ENCODE measurements at places on chromosomes 11 and 22.

DNA sequence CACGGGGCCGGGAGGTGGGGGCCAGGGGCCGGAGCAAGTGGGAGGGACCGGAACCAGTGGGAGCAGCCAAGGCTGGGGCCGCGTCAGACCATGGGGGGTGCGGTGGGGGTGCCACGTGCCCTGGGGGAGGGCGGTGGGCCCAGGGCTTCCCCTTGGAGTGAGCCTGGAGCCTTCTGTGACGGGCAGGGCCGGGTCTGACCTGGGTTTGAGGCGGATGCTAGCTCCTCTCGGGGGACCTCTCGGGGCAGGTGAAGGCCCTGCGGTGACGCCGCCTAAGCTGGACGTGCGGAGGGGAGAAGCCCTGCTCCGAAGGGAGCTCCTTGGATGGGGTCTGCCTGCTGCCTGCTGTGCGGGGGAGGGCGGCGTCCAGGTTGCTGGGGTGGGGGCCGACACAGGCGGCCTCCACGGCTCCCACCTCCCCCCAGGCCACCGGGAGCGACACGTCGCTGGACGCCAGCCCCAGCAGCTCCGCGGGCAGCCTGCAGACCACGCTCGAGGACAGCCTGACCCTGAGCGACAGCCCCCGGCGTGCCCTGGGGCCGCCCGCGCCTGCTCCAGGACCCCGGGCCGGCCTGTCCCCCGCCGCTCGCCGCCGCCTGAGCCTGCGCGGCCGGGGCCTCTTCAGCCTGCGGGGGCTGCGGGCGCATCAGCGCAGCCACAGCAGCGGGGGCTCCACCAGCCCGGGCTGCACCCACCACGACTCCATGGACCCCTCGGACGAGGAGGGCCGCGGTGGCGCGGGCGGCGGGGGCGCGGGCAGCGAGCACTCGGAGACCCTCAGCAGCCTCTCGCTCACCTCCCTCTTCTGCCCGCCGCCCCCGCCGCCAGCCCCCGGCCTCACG is 115.0 kb downstream of the CACNA1I start:
- DNase-seq, result no peak

- DNase-seq, result no peak
Observed at GRCh38 chr22:46462726-46463371, 74.6 kb downstream of the CELSR1 start.

GRCh38 chr11:118198370-118198769 is 21.9 kb upstream of the SCN2B start:
- DNase-seq, result peak; percentile 82

DNA sequence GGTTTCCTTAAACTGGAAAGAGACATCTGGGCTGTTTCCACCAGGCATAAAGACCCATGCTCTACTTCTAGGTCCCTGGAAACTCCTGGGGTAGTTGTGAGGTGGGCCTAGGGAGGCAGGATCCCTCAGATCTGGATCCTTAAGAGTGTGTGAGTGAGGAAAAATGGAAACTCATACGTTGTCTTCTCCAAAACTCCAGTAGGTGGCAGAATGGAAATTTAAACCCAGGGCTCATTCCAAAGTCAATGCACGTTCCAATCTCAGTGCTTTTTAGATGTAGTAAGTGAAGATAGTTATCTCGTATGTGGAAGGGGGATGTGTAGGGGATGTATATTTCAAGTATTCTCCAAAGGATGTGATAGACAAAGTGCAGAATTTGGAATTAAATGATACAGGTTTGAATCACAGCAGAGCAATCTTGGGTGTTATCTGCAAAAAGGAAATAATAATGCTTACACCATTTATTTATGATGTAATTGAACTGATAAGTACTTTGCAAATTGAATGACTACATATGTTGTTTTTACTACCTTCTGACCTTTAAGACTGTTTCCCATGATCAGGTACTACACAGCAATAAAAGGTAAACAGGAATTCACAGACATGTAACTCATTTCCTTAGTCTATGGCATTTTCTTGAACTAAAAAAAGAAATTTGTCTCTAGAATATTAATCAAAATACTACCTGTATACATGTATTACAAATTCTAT is 13.1 kb upstream of the MMP1 start:
- DNase-seq, result peak; percentile 18

GRCh38 chr22:34986523-34986922 is 79.4 kb upstream of the ISX start:
- no peak for DNase-seq

- no peak for DNase-seq
Observed at GRCh38 chr11:62137276-62137861, 13.6 kb downstream of the INCENP start.

- no peak for DNase-seq
Observed at GRCh38 chr11:9332655-9333054, 18.3 kb upstream of the TMEM41B start.

DNA sequence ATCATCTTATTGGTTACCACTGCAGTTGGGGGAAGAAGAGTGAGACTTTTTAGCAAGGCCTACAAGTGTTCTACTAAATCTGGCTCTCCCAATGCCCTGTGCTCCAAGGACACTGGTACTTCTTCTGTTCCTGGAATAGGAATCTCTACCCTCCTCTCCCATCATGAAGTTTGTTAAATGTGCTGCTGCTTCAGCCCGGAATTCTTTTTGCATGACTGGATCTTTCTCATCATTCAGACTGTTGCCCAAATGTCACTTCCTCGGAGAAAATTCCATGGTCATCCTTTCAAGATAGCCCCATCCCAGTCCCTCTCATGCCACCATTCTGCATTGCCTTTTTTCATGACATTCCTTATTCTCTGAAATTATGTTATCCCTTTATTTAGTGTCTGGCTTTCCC is 400.8 kb downstream of the SOX6 start:
- no peak for DNase-seq

GRCh38 chr11:33620423-33621171 is 80.0 kb downstream of the C11orf91 start:
- DNase-seq, result no peak

- no peak for DNase-seq
Observed at GRCh38 chr11:35717043-35717442, 54.5 kb downstream of the TRIM44 start.

- DNase-seq, result peak; percentile 57
Observed at GRCh38 chr11:19311308-19312030, 70.7 kb upstream of the E2F8 start.

DNA sequence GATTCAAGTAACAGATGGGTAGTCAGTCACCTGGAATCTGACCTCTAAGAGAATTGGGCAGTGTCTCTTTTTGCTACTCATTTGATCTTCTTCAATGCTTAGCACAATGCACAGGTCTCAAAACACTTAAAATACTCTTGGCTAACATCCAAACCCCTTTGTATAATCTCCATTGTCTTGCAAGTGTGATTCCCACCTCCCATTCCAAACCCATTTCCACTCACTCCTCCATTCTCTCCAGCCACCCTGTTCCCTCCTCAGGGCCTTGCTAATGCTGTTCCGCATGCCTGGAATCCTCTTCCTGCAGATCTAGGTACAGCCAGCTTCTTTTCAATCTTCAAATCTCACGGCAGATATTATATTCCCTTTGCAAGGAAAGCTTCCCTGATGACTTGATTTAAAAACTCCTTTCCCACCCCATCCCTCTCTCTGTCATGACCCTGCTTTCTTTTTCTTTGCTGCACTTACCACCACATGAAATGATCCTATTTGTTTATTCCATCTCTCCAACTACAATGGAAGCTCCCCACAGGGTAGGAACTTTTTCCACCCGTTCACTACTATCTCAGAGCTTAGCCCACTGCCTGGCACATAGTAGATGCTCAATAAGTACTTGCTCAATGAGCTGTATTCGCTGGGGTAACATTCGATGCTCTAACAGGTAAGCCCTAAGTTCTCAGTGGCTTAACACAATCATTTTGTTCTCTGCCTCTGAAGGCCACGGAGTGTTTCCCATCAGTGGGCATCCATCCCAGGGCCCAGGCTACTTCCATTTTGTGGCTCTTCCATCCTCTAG is 121.7 kb downstream of the MN1 start:
- DNase-seq, result no peak

DNA sequence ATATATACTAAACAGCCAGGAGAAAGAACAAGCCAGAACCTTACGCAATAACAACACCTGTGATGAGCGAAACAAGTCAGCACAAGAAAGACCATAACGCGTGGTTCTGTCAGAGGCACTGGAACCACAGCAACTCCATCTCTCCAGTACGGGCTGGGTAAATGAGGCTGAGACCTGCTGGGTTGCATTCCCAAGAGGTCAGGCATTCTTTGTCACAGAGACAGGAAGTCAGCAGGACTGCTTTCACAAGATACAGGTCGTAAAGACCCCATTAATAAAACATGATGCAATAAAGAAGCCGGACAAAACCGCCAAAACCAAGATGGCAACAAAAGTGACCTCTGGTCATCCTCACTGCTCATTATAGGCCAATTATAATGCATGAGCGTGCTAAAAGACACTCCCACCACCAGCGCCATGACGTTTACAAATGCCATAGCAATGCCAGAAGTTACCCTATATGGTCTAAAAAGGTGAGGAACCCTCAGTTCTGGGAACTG is 21.7 kb downstream of the TPST2 start:
- peak; percentile 66 for DNase-seq

GRCh38 chr11:9078113-9079086 is 13.0 kb downstream of the SCUBE2 start:
- no peak for DNase-seq

DNA sequence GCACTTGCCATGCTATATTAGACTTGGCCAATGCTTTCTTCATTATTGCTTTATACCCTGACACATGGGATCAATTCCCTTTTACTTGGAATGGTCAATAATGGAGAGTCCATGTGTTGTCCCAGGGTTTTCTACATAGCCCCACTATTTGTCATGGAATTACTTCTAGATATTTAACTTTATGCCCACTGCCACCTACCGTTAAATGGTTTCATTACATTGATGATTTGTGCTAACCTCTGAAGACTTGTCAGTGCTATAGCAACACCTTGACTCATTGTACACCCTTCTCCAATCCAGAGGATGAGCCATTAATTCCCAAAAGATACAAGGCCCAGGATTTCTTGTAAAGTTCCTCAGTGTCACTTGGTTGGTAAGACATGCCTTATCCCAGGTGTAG is 31.4 kb upstream of the SLC22A25 start:
- no peak for DNase-seq

DNA sequence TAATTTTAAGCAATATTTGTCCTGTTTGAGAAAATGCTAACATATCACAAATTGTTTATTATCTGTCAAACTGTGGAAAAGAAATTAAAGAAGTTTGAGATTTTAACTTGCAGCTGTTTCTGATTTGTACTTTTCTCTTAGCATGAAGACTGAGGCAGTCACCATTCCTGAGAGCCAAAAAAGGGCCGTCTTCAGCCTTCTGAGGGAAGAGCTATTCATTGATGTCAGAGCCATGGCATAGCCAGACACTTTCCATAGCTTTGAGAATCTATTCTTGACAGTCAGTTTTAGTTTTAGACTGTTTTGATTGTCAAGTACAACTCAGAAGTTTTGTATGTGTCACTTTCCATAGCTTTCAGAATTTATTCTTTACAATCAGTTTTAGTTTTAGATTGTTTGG is 32.1 kb downstream of the YAP1 start:
- DNase-seq, result no peak

GRCh38 chr11:105000797-105001196 is 22.2 kb downstream of the CASP5 start:
- peak; percentile 62 for DNase-seq

DNA sequence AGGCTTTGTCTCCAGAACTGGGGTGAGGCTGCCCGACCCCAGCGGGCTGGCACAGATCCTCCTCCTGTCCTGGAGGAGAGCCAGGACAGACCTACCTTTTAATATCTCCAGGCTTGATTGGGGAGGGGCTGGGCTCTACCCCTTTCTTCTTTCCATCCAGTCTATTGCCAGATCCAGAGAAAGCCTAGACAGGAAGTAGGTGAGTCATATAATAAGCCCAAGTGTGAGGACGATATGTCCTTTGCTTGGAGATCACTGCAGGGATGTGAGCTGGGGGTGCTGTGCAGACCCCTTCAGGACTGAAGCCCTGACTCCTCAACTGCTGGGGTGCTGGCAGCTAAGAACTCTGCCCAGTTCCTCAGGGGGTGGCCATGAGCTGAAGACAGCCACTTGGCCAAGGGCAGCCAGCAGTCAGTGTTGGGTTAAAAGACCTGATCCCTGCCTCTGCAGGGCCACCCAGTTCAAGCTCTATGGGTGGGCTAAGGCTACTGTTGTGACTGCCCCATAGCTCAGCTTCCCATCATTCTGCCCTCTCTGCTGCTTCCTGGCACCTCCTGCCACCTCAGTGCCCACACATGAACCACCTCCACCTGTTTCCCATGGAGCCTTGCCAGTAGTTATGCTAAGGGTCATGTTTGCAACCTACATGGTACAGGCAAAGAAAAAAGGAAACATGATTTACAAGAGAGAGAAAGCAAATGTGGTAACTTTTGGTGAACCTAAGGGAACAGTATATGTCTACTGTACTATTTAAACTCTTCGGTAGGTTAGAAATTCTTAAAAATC is 8.3 kb upstream of the C22orf39 start:
- DNase-seq, result no peak

GRCh38 chr11:76902121-76903014 is 41.6 kb downstream of the ACER3 start:
- no peak for DNase-seq

DNA sequence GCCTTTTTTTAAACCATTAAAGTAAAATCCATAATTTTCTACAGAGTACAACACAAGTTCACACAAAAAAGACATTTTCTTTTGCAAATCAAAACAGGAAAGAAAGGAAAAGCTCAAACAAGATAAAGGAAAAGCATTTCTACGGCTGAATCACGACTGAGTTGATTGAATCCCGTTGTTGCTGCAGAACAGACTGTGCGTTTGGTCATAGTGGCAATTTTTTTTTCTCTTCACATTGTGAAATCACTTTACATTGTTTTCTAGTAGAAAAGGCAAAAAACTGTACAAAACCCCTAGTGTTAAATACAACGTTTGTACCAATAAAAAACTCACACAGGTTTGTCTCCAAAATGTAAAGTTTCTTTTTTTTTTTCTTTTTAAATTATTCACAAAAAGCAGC is 17.3 kb upstream of the RAPSN start:
- no peak for DNase-seq

GRCh38 chr11:102955624-102956023 is at the start of gene MMP13:
Gene MMP13 (minus strand): TSS chr11:102955732. CDS start chr11:102955705, 27 bp downstream.
- DNase-seq, result no peak

DNA sequence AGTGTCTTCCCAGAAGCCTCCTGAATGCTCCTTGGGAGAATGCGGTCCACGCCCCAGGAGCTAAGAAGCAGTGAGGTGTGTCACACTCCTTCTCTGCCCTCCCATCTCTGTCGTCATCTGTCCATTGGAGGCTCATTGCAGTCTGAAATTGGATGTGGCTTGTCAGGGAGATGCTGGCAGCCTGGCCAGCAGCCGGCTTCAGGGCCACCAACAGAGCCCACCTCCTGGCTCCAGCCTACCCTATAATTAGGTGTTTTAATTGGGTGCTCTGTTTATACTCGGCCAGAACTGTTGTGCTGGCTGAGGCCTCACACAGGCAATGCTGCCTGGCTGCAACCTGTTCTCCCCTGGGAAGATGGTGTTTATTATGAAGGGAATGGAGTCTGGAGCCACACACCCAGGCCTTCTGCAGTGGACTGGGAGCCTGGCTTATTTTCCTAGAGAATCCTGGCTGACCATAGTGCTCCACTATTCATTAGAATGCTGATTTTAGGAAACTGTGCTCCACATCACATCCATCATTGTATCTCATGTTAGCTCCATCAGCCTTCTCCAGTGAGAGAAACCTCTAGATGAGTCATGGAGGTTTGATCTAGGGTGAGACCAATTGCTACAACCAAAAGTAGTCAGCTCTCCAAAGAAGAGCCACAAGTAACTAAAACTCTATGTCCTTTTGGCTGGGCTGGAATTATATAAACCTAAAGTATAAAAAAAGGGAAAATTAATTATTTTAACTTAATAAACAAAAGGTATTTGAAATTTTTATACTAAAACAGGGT is 86.8 kb upstream of the CRTAM start:
- DNase-seq, result peak; percentile 61

All from NB4 (cell line).